ENCODE measurements at places on chromosomes 5 and 9.

DNA sequence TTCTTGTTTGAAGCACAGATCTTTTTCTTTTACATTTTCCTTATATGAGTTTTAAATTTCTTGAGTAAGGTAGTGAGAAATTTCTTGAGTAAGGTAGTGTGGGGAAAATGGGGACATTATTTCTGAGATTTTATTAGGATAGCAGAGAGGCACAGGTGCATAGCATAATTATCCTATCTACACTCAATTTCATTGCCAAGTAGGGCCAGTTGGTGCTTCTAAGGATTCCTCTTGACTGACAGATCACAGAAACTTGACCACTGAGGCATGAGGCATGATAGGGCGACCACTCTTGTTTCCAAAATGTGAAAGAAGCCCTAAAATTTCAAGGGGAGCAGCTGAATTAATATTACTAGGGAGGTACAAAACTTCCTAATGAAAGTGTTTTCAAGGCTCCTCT is 31.4 kb upstream of the TMC1 start:
- DNase-seq: no peak

- DNase-seq: no peak
These were observed 15.1 kb upstream of the POMT1 start for GRCh38 chr9:131487621-131488031.

DNA sequence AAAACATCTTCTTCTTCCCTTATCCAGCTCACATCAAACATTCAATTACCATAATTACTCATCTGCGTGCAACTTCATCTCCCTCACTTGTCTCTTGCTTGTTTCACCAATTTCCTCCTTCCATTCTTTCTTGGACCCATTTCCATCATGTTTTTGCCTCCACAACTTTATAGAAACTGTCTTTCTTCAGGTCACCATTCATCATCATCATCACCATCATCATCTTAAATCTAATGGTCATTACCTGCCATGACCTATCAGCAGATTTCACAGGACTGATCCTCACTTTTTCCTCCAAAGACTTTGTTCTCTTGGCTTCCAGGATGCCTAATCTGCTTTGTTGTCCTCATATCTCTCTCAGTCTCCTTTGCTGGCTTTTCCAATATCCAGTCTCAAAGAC is 495.6 kb downstream of the DNAH5 start:
- no peak for DNase-seq

DNA sequence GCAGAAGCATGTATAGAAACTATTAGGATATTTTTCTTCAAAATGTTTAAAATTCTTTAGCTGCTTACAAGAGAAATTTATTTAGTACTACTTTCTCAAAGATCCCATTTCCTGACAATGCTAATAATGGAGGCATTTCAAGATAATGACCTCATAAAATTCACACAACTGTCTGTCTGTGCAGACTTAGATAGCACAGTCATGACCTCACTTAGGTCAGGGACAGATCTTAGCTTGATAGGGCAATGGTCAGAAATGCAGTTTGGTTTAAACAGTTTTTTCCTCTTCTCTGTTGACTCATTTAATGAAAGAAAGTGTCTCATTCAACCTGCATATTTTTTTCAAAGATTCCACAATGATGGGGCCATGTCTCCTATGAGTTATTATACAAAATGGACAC is 128.4 kb downstream of the GRIA1 start:
- DNase-seq: peak; percentile 94

DNA sequence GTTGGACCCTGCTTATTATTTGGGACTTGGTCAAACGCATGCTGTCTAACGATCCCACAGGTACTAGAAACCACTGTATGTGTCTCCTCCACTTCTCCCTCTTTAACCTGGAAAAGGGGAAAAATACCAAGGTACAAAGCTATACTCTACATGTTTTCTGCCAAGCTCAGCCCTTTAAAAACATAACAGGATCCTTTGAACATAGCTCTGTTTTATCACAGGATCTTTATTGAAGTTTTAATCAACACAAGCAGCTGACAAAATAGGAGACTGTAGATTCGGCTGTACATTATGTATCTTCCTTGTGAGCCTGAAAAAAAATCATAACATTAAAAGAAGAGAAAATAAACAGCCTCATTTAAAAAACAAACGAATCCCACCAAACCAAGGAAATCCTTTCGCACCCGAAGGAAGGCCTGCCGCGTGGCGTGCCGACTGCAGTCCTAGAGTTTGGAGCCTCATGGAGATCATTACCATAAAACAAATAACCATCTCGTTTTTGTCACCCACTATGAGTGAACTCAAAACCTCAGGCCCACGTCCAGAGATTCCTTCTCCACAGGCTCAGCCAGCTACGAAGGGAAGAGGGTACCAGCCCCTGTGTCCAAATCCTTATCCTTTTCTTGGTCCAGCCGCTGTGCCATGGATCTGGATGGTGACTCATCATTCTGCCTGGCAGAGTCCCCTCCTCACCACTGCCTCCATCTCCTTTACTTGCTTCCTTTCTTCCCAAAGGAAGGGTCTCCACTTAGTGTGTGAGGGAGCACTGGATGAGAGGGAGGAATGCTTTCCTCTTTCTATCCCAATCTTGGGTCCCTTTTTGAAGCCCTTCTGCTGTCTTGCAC is 651.1 kb downstream of the CCDC171 start:
- DNase-seq: peak; percentile 30

GRCh38 chr5:37842048-37842447 is 2.2 kb upstream of the GDNF start:
- DNase-seq: no peak

DNA sequence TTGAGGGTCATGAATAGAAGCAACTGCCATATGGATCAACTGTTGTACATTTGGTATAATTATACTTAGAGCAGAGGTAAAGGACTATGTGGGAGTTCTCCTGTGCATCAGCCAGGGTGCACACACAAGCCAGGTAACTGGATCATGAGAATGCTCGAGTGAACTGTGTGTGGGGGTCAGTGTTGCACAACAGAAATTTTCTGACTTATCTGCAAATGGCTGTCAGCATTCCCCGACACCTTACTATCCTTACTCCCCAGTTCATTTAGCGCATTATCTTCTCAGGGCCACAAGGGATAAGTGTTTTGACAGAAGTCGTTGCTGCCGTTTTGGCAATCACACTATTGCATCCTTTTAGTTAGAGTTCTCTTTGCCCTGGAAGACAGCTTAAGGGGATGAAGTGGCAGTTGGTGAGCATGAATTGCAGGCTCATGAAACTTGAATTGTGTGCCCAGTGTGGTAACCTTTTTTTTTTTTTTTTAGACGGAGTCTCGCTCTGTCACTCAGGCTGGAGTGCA is 1.7 kb downstream of the CANX start:
- peak; percentile 6 for DNase-seq

DNA sequence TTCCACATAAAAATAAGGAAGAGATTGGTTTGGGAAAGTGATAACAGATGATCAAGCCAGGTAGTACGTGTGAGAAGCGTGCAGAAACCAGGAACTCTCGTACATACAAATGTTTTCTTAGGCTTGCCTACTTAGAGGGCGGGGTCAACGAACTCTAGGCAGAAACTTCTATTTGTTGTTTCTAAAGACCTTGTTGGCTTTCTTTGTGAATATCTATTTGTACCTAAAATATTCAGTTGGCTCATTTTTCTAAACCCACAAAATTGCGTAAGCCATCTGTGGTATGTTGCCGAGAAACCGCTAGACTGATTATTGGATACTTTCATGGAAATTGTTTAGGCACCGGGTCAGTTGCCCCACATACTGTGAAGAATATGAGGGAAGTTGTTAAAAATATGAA is 458.5 kb downstream of the MAT2B start:
- DNase-seq: no peak

DNA sequence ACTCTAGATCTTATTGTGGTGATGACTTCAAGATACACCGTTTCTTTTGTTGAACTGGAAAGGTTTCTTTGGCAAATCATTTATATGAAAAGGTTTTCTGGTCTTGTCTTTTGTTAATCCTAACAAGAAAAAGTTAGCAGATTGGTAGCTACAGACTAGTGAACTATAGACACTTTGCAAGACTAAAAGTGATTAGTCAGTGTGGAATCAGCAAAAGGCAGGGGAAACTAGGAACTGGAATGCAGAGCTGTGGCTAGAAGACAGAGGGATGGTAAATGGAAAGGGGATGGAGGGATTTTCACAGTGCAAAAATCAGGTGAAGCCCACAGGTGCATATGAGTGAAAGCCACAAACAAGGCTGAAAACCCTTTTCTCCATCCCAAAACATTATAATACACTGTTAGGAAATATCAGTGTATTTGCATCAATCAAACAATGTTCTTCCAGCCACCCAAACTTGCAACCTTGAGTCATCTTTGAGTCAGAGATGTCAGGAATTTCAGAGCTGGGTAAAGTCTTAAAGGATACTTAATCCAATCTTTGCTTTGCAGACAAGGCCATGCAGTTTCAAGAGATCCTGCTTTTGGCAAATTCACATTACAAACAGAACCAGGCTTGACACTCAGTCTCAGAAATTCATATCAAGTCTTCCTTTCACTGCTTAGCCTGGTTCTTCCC is 52.7 kb downstream of the PLK2 start:
- peak; percentile 84 for DNase-seq

GRCh38 chr9:136666372-136667213 is 3.9 kb downstream of the EGFL7 start:
- DNase-seq: peak; percentile 20

GRCh38 chr5:57492632-57493031 is 10.0 kb upstream of the ACTBL2 start:
- no peak for DNase-seq

DNA sequence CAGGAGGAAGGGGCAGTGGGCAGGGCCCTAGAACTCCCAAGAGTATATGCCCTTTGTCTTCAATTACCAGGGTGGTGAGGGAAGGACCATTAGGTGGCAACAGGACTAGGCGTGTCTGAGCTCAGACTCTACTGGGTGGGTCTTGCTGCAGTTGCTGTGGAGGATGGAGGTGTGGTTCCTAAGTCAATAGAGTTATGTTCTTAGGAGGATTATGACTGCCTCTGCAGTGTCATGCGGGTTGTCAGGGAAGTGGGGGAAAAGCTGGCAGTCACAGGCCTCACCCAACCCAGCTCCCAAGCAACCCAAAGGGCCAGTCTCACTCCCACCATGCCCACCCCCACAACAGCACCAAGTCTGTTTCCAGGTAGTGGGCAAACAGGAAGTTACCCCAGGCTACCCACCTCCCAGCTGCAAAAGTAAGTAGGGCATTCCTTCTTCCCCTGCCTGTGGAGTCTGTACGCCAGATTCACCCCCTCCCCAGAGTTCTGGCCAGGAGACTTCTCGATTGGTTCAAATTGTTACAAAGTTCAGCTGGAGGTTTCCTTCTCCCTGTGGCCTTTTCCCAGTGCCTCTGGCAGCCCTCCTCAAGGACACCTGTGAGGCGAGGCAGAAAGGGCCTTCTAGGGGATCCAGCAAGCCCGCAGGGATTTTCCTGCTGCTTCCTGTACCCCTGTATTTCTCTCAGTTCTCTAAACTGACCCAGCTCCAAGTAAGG is 145.3 kb downstream of the HINT1 start:
- no peak for DNase-seq

- DNase-seq: no peak
These were observed 313 bp downstream of the BRIX1 start for GRCh38 chr5:34915856-34916192.

GRCh38 chr5:110852053-110852452 is 113.2 kb downstream of the SLC25A46 start:
- DNase-seq: no peak

GRCh38 chr9:77832639-77833038 is 184.5 kb upstream of the GNA14 start:
- DNase-seq: no peak

DNA sequence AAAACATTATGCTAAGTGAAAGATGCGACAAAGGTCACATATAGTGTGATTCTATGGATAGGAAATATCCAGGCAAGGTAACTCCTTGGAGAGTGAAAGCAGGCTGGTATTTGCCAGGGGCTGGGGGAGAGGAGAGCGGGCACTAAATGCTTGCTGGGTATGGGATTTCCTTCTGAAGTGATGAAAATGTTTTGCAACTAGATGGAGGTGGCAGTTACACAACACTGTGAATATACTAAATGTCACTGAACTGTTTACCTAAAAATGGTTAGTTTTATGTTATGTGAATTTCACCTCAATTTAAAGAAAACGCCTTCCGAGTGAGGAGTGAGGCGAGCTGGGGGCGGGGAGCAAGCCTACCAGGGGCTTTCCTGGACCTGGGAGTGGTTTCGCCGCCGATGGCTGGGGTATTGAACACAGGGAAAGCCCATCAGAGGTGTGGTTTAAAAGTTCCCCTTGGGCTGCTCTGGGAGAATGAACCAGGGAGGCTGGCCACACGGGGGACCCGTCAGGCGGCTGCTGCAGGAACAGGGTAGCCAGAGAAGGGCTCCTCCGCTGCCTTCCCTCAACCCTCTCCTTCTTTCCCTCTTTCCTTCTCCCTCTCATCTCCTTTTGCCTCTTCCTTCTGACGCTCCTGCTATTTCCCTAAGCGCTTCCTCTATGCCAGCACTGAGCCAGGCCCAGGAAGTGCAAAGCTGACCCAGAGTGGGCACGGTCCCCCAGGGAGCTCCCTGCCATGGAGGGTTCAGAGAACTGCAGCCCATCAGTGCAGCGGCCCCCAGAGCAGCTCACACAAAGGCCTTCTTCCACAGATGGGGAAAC is 4.9 kb downstream of the AKNA start:
- no peak for DNase-seq

- DNase-seq: no peak
These were observed 199.4 kb downstream of the MEF2C start for GRCh38 chr5:88683506-88684135.

DNA sequence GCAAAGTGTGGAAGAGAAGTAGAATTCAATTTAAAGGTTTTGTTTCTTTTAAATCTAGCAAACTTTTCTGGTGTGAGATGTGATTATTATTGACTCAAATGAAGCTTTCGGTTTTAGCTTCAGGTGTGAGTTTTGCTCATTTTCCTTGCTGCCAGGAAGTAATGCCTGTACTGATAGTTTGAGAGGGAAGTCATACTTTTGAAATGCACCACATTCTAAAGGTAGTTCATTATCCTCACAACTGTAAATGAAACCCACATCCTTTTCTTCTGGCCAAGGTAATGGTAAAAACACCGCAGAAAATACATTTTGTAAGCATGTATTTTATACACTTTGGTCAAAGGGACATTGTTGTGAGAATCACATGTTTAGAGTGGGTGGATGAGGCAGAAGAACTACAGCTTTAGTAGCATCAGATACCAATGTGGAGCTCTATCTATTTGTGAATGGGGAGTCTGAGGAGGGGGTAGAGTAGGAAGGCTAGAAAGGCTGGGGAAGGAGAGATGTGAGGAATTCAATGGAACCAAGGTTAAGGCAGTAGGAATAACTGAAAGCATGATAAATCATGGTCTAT is 167.0 kb upstream of the CDKN2B start:
- DNase-seq: no peak

GRCh38 chr9:130634191-130634768 is 30.1 kb upstream of the PRDM12 start:
- DNase-seq: no peak

DNA sequence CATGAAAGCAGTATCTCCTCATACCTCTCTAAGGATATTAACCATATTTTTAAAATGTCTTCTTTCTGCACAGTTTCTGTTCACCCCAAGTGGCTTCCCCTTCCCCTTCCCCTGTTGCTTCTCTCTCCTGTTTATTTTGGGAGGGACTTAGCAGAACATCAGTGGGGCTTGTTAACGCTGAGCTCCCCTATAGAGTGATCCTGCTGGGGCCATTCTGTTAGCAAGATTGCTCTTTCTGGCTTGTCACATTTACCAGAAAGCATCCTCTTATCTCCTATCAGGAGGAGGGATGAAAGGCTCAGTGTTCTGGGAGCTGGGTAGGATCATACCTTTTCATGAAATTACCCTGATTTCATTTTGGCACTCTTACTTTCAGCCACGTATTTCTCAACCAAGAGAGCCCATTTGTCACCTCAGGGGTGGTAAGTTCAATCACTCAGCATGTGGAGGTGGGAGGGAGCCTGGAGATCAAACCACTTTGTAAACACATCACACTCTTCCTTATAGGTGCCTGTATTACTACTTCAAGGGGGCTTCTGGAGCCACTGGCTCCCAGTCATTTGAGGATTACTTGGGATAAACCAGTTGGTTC is 16.7 kb downstream of the NXNL2 start:
- DNase-seq: no peak
